Left renal pelvis (tissue), 4 donors: ENCODE measurements at places on chromosomes 1 and 21.
A peak's percentile ranks its signal among the peaks of the same experiment; 100 is the strongest.

DNA sequence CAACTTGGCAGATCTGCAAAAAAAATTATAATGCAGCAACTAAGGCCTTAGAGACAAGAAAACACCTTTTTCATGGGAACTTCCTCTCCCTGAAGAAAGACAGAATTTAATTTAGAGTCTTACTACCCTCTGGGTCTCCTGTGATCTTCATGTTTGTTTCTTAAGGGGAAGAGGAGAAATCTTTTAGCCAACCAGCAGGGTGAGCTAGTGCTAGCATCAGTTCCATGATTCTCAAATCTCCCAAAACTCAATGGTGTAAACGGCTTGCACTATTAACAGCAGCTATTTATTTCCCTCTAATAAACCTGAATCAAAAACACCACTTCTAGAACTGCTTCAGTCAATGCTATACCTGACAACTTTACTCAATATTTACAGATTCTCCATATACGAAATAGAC lies 3.8 kb downstream of the ZNF644 start:
- no peak for DNase-seq

DNA sequence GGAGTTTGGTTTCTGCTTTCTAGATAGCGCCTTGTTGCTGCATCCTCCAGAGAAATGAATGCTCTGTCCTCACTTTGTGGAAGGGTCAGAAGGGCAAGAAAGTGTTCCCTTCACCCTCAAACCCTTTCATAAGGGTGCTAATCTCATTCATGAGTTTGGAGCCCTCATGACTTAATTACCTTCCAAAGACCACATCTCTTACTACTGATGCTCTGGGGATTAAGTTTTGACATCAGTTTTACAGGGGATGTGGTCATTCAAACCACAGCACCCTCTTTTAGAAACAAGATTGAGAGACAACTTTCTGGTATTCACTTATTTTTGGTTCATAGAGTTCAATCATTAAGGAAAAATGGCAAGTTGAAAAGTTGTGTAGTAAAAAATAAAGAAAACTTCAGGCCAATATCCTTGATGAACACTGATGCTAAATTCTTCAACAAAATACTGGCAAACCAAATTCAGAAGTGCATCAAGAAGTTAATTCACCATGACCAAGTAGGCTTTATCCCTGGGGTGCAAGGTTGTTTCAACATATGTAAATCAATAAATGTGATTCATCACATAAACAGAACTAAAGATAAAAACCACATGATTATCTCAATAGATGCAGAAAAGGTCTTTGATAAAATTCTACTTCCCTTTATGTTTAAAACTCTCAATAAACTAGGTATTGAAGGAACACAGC lies 442.1 kb downstream of the PTBP2 start:
- no peak for DNase-seq

GRCh38 chr1:21149855-21150432 lies 26.8 kb downstream of the EIF4G3 start:
- no peak for DNase-seq

DNA sequence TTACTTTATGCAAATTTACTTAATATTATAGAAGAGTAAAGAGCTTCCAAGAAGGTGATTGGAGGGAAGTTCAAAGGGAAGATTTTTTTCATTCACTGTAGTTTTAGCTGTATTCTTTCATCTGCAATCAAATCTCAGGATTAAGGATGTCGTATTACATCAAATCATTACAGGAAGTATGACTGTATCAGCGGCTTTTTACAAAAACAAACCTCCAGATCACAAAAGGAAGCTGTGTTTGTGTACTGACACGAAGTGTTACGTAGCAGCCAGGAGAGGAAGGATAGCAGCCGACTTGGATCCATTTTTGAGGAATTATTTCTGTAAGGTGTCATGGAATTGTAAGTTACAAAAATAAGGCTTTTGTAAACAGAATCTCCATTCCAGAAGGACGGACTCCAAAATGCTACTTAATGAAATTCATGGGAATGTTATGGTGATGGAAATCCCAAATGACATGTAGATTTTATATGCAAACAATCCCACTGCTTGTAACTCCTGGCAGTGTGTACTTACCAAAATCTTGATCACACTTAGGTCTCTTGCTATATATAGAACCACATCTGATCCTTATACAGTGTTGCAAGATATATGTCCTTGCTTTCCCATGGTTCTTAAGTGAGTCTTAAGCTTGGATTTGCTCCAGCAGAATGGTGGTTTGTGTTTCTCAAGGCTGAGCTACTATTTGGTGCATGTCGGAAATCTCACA lies 49.8 kb downstream of the KCNJ15 start:
- DNase-seq, result no peak

DNA sequence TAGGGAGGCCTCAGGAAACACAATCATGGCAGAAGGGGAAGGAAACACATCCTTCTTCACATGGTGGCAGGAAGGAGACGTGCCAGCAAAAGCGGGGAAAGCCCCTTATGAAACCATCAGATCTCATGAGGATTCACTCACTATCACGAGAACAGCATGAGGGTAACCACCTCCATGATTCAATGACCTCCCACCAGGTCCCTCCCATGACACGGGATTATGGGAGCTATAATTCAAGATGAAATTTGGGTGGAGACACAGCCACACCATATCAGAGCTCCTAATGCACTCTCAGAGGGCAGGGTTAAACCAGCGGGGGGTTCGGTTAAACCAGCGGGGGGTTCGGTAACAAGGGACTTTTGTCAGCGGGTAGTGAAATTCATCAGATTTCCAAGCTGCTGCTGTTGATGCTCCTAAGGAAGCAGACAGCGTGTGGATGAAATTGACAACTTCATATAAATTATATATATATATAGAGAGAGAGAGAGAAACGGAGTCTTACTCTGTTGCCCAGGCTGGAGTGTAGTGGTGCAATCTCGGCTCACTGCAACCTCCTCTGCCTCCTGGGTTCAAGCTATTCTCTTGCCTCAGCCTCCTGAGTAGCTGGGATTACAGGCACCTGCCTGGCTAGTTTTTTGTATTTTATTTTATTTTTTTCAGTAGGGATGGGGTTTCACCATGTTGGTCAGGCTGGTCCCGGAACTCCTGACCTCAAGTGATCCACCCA lies 4.2 kb downstream of the CSTB start:
- no peak for DNase-seq

DNA sequence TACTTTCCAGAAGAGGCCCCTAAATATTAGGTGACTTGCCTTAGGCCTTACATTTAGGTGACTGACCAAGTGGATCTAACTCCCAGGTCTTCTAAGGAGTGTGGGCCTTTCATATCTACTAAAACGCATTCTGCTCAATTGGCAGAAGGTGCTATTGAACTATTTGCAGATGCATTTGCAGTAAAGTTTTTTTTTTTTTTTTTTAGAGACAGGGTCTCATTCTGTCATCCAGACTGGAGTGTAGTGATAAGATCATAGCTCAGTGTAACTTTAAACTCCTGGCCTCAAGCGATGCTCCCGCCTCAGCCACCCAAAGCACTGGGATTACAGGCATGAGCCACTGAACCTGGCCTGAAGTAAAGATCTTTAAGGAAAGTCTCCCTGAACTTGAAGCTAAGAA lies 13.0 kb upstream of the ACBD6 start:
- no peak for DNase-seq

DNA sequence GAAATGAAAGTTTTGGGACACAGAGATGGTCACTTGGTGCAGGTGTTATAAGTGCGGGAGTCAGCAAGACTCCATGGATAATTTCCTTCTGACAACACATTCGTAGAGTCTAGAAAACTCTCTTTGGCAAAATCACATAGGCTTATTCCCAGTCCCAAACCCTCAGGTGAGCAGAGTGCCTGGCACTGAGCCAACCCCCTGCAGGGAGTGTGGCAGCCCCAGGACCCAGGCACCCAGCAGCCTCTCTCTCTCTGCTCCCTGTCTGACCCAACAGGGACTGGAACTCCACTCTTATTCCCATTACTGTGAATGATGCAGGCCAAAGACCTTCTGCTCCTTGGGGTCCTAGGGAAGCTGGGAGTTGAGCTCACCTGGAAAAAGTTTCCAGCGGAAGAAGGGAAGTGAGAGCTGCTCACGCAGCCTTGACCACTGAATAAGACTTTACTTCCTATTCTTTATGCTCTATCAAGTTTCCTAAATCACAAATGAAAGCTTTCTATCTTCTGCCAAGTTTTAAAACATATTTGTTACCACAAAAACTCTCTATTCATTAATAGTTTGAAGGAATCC lies 132.6 kb upstream of the ETV3 start:
- no peak for DNase-seq

DNA sequence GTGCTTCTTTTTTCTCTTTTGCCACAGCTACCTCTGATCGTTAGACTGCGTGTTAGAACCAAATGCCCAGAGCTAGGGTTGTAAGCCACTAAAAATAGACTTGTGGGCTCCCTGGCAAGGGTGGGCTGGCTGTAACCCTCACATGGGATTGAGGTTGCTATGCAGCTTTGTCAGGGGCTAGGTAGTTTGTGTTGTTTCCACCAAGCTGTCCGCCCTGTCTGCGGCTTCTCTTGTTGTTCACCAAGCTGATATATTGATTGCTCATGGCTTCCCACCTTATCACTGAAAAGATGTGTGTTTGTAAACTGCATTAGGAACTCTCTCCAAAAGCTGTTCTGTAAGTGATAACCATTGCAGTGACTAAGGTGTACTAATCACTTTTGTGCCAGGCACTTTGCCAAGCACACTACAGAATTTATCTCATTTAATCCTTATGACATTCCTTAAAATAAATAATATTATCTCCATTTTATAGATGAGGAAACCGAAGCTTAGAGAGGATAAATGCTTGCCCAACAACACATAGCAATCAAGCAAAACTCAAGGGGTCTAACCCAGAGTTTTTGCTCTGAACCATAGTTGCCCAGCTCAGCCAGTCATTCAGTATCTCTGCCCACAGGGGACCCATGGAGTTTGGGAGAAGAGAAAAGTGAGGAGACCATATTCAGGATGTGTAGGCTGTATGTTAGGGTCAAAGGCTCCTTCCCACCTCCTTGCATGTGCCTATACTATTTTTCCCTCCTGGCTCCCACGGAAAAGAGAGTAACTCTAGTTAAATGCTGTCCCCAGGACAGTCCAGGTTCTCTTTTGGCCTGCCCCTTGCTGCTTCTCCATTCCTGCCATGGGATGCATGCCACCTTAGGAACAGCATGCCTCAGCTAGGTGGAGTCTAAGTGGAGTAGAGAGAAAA lies 42.2 kb upstream of the TARBP1 start:
- no peak for DNase-seq

DNA sequence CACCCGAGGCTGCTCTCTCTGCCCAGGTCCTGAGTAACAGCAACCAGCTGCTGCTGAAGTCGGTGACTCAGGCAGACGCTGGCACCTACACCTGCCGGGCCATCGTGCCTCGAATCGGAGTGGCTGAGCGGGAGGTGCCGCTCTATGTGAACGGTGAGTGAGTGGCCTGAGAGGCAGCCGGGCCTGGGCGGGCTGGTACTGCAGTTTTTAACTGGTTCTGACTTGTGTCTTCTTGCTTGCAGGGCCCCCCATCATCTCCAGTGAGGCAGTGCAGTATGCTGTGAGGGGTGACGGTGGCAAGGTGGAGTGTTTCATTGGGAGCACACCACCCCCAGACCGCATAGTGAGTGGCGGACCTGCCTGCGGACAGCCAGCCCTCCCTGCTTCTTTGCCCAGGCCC lies 91.2 kb upstream of the CD1D start:
- DNase-seq, result no peak

- DNase-seq, result no peak
Measured at GRCh38 chr1:103171041-103171590, 62.8 kb upstream of the COL11A1 start.

GRCh38 chr1:67897270-67897949 lies 64.1 kb upstream of the GNG12 start:
- DNase-seq, result peak; percentile 14
